Activated CD4-positive, alpha-beta T cell treated with anti-CD3 and anti-CD28 coated beads, Interleukin-2, Interleukin-4, amounts not matched to agents 100 ng/mL and 50 ng/mL, durations not matched to agents 16 hours and 8 hours (primary cell): ENCODE measurements at places on chromosomes 7 and 10.

- DNase-seq, result peak; percentile 97
Measured at GRCh38 chr7:55534262-55534915, 37.9 kb downstream of the VOPP1 start.

- no peak for DNase-seq
Measured at GRCh38 chr7:130365511-130366441, 14.5 kb upstream of the CPA1 start.

DNA sequence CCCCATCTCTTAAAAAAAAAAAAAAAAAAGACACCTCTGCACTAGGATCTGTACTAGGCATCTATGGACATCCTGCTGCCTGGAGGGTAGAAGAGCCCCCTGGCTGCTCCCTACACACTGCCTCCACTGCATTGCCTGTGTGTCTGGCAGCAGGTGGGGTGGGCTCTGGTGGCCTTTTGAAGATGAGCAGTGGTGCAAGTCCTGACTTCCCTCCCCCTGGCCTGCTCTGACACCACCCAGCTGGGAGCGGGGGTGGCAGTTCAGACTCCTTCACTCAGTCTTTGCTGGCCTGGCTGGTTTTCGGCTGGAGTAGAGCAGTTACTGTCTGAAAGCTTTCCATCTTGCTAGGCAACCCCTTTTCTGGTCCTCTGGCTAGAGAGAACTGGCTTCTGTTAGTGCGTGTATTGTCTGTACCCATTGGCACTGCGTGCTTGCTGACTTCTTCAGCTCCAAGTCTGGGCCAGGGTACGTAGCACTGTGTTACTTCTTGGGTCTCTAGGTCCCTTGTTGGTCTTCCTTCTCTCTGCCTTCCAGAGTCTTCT, 17.6 kb downstream of the C10orf62 start:
- no peak for DNase-seq

DNA sequence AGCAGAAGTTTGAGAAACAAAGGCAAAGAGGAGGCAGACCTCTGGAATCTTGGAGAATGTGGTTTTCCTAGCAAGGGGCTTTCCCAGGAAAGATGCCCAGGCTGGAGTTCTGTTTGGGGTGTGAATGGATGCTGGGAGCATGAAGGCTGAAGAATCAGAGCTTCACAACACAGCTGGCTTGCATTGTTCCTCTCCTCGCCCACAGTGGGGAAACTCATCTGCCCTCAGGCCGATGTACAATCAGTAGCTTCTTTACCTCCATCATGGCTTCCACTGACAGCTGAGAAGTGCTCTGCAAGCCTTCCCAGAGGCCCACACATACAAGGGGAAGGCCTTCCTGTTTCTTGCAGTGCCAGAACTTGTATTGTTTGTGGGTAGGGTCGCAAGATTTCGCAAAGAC, 90.8 kb upstream of the HECTD2 start:
- no peak for DNase-seq

- no peak for DNase-seq
Measured at GRCh38 chr7:107622894-107623293, 37.7 kb upstream of the SLC26A4 start.

- DNase-seq, result no peak
Measured at GRCh38 chr10:5585517-5586206, 60.9 kb downstream of the CALML3 start.

DNA sequence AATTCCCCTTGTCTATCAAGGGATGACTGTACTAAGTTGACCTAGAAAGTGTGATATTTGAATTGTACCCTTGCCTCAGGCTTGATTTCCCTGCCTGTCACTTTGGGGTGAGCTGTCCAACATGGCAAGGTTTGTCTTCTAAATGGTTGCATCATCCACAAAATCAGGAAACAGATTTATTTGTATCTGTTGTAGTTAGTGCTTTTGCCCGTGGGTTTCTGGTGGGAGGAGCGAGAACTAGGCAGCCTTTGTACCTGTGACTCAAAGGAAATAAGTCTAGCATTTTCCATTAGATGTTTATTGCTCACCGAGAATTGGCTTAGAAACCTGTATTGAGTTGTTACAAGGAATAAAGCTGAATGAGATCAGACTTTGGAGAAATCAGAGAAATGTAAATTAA, 650.8 kb downstream of the LRMDA start:
- DNase-seq, result no peak

GRCh38 chr7:125927556-125927955, 997.9 kb upstream of the POT1 start:
- no peak for DNase-seq

- DNase-seq, result no peak
Measured at GRCh38 chr7:107600816-107601215, 20.8 kb downstream of the BCAP29 start.

- DNase-seq, result no peak
Measured at GRCh38 chr7:12554351-12554750, 16.2 kb upstream of the SCIN start.

DNA sequence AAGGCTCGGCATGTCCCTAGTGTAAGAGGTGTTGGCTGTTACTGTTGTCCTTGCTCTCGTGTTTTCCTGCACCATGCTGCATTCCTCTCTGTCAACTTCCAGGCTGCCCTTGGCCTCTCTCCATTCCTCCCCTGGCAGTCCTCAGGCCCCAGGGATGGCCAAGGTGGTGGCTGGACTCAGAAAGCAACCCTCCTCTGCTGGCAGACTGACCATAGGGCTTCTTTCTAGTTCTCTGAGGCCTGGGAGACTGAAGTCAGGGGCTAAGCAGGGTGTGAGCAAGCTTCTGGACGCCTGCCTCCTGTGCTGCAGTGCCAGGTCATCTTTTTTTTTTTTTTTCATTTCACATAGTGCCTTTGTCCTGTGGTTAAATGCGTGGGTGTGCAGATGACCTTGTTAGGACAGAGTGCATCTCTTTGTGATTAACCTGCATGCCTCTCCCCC, 72.0 kb downstream of the GOLGA7B start:
- no peak for DNase-seq

DNA sequence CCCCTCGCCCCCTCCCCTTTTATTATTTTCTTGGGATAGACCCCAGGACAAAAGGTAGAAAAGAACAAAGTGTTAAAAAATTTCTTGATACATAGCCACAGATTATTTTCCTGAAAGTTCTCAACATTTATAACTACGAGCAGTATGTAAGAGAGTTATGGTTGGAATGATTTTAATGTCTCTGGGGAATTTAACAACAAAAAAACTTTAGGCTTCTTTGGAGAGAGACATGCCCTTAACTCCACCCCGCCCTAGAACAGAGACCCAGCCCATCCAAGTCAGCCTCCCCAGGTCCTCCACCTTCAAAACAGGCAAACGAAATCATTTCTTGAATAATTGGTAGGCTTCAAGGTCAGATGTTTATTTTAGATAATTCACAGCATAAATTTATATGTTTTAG, 97.1 kb downstream of the TCF7L2 start:
- DNase-seq, result no peak

DNA sequence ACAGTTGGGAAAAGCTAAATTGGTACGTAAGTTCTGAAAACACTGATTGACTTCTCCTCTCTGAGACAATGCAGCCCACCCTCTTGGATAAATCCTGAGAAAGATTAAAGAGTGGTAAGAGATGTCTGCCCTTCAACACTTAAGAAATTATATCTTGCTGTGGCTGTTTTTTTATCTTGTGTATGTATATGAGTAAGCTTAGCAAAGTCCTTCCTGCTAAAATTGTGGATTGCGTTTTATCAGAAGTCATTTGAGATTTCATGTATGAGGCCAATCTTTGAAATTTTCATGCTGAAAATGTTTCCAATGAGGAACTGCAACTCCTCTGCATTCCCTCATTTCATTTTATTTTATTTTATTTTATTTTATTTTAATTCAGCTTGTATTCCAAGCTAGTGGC, 106.2 kb upstream of the INHBA start:
- DNase-seq, result no peak
